ENCODE measurements at places on chromosomes 3 and 15.

GRCh38 chr15:95556225-95556624 is 774.3 kb upstream of the NR2F2 start:
- DNase-seq = peak; percentile 56

- no peak for DNase-seq
These were observed 237.6 kb downstream of the TUSC7 start for GRCh38 chr3:116947148-116947547.

DNA sequence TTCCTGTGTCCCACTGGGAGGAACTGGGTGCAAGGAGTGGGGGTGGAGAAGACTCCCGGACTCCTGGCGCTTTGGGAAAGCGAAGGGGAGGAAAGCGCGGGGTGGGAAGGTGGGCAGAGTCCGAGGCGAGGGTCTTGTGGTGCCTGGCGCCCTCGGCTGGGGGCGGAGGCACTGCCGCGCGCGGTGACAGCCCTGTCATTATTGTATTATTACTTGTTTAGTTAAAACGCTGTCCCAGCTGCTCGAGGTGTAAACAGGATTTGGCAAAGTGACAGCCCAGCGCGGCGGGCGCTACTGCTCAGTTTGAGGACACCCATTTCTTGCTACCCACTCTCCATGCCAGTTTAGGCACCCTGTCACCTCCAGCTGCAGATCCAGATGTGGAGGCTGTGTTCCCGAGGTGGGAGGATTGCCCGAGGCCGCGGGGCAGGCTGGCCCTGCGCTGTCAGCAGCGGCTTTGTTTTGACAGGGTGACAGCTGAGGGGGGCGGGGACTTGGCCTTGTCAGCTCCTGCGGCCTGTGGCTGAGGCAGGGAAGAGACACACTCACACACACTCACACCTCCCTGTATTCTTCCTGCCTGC is 1.0 kb downstream of the KAT2B start:
- peak; percentile 60 for DNase-seq

DNA sequence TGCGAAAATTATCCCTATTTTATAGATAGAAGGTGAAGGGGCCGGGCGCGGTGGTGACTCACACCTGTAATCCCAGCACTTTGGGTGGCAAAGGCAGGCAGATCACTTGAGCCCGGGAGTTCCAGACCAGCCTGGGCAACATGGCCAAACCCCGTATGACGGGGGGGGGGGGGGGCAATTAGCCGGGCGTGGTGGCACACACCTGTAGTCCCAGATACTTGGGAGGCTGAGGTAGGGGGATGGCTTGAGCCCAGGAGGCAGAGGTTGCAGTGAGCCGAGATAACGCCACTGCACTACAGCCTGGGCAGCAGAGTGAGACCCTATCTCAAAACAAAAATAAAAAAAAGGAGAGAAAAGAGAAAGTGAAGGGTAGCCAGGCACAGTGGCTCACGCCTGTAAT is 1.4 kb downstream of the AAGAB start:
- DNase-seq = no peak

- DNase-seq = no peak
These were observed 10.1 kb downstream of the CCNB2 start for GRCh38 chr15:59115047-59115446.

DNA sequence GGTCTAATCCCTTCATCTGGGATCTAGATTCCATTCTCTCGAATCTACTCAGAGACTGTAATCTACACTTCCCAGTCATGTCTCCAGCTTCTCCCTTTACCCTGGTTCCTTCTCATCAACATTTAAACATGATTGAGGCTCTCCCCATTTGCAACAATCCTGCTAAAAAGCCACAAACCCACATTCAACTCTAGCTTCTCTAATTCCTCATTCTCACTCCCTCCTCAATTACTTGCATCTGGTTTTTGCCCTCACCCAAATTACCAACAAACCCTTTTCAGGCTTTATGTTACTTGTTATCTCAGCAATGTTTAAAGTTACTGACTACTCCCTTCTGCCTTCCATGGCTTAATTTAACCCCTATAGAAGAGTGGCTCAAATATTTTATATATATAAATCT is 11.5 kb downstream of the ETFA start:
- DNase-seq = no peak

DNA sequence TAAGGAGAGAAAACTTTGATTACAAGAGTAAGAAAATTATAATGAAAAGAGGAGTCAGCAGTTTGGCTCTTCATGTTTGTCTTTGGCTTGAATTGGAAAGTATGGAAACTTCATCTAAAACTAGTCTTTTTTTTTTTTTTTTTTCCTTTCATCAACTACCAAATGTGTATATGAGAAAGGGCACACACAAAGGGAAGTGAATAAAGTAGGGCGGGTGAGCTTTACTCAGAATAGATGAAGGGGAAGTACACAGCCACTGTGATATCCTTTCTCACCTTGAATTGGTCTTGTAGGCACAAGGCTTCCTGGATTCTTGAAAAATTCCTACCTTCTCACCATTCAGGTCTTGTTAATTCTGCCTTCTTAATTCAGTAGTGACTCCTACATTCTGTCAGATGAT is 652.3 kb upstream of the KCNMB2 start:
- no peak for DNase-seq

GRCh38 chr3:30225021-30225420 is 381.4 kb upstream of the TGFBR2 start:
- no peak for DNase-seq

DNA sequence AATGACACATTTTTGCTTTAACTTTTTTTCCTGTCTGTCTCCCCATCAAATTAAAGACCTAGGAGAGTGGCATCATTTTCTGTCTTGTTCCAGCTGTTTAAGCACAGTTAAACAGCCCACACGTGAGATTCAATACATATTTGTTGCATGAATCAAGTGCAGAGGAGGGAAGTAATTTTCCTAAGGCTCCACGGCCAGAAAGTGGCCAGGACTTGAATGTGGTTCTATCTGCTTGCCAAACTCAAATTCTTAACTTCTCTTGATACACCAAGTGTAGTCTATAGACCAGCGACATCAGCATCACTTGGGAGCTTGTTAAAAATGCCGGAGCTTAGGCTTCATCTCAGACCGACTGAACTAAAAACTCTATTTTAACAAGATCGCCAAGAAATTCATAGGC is 724.8 kb upstream of the CFAP20DC start:
- peak; percentile 62 for DNase-seq

DNA sequence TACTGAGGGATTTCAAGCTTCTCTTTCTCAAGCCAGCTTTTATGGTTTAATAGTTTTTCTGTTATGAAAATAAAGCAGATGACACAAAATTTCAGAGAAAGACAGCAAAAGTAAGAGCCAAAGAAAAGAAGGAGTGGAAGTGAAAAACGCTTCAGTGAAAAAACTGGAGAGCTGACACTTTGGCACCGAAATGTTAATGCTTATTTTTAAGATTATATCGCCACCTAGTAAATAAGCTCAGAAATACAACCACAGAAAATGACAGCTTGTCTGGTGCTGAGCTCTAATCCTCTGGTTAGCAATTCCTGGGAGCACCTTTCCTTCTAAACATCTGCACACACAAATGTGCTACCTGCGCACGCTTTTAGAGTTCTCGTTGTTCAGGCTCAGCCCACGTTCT is 101.6 kb downstream of the ZPLD1 start:
- DNase-seq = peak; percentile 59

GRCh38 chr15:49900903-49901235 is 218.2 kb downstream of the ATP8B4 start:
- DNase-seq = no peak

DNA sequence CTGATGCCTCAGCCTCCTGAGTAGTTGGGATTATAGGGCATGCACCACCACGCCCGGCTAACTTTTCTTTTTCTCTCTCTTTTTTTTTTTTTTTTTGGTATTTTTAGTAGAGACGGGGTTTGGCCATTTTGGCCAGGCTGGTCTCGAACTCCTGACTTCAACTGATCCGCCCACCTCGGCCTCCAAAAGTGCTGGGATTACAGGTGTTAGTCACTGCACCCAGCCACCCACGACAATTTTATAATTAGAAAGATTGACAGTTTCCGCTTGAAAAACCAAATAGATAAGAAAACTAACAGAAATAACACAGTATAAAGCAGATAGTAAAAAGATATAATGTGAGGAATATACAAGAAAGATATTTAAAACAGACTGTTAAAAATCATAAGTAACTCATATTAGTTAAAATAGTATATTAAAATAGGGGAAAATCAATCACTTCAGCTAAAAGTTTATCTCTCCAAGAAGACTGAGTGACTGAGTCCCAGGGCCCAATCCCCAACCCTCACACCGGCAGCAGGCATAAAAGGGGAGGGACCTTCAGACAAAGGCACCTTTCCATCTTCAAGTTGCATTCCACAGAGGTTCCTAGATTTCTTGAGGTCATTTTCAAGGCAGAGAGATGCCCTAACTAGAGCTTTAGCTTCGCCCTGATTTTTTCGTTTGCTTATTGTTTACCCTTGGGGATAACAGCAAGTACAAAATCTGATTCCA is 1.4 kb upstream of the WHAMM start:
- DNase-seq = no peak

DNA sequence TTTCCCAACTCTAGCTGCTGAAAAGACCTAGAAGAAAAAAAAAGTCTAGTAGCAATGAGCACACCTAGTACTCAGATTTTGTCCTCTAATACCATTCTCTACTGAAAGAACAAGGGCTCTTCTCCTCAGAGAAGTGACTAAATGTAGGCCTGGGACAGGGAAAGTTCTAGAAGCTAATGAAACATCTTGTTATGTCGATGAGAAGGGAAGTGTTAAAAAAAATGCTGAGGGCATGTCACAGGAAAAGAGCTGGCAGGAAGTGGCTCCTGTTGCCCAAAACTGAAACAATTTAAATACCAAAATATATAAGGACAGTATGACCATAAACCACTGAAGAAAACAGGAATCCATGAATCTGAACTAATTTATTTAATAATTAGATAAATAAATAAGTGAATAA is 581.4 kb upstream of the TBL1XR1 start:
- DNase-seq = no peak

- DNase-seq = peak; percentile 46
These were observed 121.6 kb downstream of the RBPMS2 start for GRCh38 chr15:64653757-64654156.

GRCh38 chr3:106282943-106283342 is 414.1 kb upstream of the CBLB start:
- DNase-seq = no peak

- peak; percentile 95 for DNase-seq
These were observed 37.6 kb downstream of the FAM3D start for GRCh38 chr3:58628823-58629562.

GRCh38 chr3:46061108-46061720 is 33.9 kb upstream of the XCR1 start:
- DNase-seq = peak; percentile 11

GRCh38 chr3:49519296-49519695 is 35.0 kb upstream of the BSN start:
- DNase-seq = no peak

DNA sequence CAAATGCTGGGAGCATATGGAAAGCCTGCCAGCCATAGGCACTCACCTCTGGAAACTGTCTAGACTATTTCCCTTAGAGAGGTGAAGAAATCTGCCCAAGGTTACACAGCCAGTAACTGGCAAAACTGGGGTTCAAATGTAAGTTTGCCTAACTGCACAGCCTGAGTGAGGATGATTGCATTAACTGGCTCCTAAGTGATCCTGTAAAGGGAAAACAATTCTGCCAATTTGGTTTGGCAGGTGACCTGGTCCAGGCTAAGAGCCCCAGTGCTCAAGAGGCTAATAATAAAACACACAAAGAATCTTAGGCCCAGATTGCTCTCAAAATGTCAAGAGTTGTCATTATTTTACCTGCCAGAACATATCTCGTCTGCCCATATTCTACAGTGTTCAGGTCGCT is 43.9 kb upstream of the SPRED1 start:
- no peak for DNase-seq

- DNase-seq = peak; percentile 54
These were observed 78.5 kb downstream of the PPARG start for GRCh38 chr3:12367346-12367745.

GRCh38 chr15:100733101-100733842 is 130.9 kb downstream of the ASB7 start:
- DNase-seq = peak; percentile 73
